Glutamatergic neuron (in vitro differentiated cells): ENCODE measurements at places on chromosomes 7 and 10. TPM values are rescaled to one million over a fixed set of nuclear protein-coding genes. Genes with fewer than 3 reads are reported as not detected.

- H3K36me3 ChIP-seq, result no peaks in the 10 kb centered on the region
- H3K4me1 ChIP-seq, result peaks cover 4% of the 10 kb centered on the region
- no peak for DNase-seq
- no peak overlapping the region for H3K4me3 ChIP-seq
- H3K27ac ChIP-seq, result no peak overlapping the region
Measured at GRCh38 chr10:112330162-112330561, 43.8 kb upstream of the ACSL5 start.

The ITIH5 gene
- 0.29 TPM for total RNA-seq

The PYROXD2 gene
- 5.5 TPM for total RNA-seq

The ASB4 gene
- total RNA-seq, result not detected

GRCh38 chr10:95861386-95861785, 46.4 kb upstream of the CC2D2B start:
- no peak for DNase-seq
- no peak overlapping the region for H3K27ac ChIP-seq
- H3K36me3 ChIP-seq, result no peaks in the 10 kb centered on the region
- no peak overlapping the region for H3K4me3 ChIP-seq
- no peaks in the 10 kb centered on the region for H3K27me3 ChIP-seq
- peaks cover 8% of the 10 kb centered on the region for H3K4me1 ChIP-seq

The RASSF4 gene
- 137 TPM for total RNA-seq

- peak overlapping the region; percentile 85 for H3K27ac ChIP-seq
- peak; percentile 84 for DNase-seq
- peak overlapping the region; percentile 98 for H3K4me3 ChIP-seq
- H3K27me3 ChIP-seq, result peaks cover 6% of the 10 kb centered on the region
Measured at GRCh38 chr10:92591550-92592022, 1.3 kb upstream of the KIF11 start.

DNA sequence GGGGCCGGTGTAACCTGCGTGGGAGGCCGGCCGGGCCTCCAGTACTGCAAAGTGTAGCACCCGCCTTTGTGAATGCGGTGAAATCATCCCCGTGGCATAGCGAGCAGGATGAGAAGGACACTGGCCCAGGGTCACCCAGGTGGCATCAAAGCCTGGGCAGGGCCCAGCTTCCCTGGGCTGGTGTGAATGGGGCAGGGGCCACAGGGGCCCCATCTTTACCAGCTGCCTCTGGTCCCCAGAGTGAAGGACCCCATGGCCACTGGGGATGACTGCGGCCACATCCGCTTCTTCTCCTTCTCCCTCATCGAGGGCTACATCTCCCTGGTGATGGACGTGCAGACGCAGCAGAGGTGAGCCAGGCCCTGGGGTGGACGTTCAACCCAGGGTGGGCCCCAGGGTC, 53.8 kb downstream of the RCC1L start:
- no peak overlapping the region for H3K27ac ChIP-seq
- no peaks in the 10 kb centered on the region for H3K36me3 ChIP-seq
- DNase-seq, result no peak
- peaks cover 1% of the 10 kb centered on the region for H3K27me3 ChIP-seq

DNA sequence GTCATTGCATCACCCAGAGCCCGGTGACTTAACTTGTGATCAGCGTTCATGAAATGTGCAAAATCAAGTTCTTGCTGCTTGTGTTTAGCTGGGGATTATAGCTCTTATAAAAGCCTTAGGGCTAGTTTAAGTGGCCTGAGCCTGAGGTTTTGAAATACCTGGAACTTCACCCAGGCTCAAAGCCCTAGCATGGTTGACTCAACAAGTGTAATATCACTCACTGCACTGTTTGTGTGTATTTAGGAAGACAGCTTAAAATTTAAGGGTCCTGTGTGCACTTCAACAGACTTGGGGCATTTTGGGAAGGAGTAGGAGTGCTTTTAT, 489.5 kb downstream of the GATA3 start:
- H3K4me1 ChIP-seq, result no peaks in the 10 kb centered on the region
- no peak for DNase-seq
- H3K4me3 ChIP-seq, result no peak overlapping the region
- no peaks in the 10 kb centered on the region for H3K27me3 ChIP-seq
- H3K36me3 ChIP-seq, result no peaks in the 10 kb centered on the region

DNA sequence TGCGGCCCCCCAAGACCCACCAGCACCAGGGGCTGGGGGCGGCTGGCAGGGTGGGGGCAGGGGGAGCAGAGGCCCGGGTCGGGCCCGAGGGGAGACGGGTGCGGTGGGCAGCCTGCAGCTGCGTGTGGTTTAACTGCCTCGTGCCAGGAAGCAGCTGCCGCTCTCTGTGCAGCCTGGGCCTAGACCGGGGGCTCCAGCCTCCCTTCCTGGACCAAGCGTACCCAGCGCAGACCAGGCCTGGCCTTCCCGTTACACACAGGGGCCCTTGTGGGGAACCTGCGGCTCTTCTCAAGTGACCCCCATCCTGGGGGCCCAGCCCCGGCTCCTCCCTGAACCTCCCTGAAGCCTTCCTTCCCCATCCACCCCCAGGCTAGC, 6.6 kb upstream of the INTS1 start:
- peaks cover 7% of the 10 kb centered on the region for H3K4me1 ChIP-seq
- no peak overlapping the region for H3K4me3 ChIP-seq
- peaks cover 6% of the 10 kb centered on the region for H3K27me3 ChIP-seq

The PNLIPRP3 gene
- total RNA-seq, result not detected

GRCh38 chr7:103120362-103120761, 28.5 kb downstream of the NAPEPLD start:
- H3K27ac ChIP-seq, result no peak overlapping the region
- no peaks in the 10 kb centered on the region for H3K36me3 ChIP-seq
- no peak overlapping the region for H3K4me3 ChIP-seq

DNA sequence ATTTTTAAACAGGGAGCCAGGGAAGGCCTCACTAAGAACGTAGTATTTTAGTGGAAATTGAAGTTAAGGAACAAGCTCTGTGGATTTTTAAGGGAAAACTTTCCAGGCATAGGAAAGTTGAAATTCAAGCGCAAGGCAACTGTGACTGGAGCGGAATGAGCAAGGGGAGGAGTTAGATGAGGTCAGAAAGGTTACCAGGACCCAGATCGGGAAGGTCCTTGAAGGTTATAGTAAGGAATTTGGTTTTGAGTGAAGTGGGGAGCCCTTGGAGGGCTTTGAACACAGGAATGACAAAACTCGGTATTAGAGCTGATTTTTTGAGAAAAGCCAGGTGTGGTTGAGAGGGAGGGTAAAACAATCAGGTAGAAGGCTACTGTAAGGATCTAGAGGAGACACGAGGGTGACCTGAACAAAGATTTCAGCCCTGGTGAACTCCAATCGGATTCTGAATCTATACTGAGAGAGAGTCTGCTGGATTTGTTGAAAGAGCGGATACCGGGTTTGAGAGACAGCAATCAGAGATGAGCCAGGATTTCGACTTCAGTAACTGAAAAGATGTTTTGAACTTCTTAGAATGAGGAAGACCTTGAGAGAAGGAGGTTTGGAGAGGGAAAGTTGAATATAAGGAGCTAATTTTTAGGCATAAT, 1013.9 kb downstream of the NRG3 start:
- H3K4me1 ChIP-seq, result peaks cover 5% of the 10 kb centered on the region
- no peaks in the 10 kb centered on the region for H3K36me3 ChIP-seq
- no peak overlapping the region for H3K27ac ChIP-seq
- no peak for DNase-seq
- H3K4me3 ChIP-seq, result peak overlapping the region; percentile 67

The SCIN gene
- not detected for total RNA-seq

- no peaks in the 10 kb centered on the region for H3K36me3 ChIP-seq
- H3K4me3 ChIP-seq, result no peak overlapping the region
Measured at GRCh38 chr7:107850216-107850615, 40.8 kb upstream of the DLD start.

The TECPR1 gene
- 174 TPM for total RNA-seq

The FEZF1 gene
- 12.7 TPM for total RNA-seq

- no peak overlapping the region for H3K4me3 ChIP-seq
- H3K27ac ChIP-seq, result no peak overlapping the region
- H3K36me3 ChIP-seq, result no peaks in the 10 kb centered on the region
Measured at GRCh38 chr7:20246236-20246635, 29.1 kb upstream of the MACC1 start.

- peak; percentile 84 for DNase-seq
- peaks cover 2% of the 10 kb centered on the region for H3K27me3 ChIP-seq
- H3K27ac ChIP-seq, result no peak overlapping the region
- no peaks in the 10 kb centered on the region for H3K36me3 ChIP-seq
- no peak overlapping the region for H3K4me3 ChIP-seq
- H3K4me1 ChIP-seq, result no peaks in the 10 kb centered on the region
Measured at GRCh38 chr7:31134246-31135188, 82.4 kb downstream of the ADCYAP1R1 start.

The C10orf67 gene
- not detected for total RNA-seq

The HHEX gene
- not detected for total RNA-seq

DNA sequence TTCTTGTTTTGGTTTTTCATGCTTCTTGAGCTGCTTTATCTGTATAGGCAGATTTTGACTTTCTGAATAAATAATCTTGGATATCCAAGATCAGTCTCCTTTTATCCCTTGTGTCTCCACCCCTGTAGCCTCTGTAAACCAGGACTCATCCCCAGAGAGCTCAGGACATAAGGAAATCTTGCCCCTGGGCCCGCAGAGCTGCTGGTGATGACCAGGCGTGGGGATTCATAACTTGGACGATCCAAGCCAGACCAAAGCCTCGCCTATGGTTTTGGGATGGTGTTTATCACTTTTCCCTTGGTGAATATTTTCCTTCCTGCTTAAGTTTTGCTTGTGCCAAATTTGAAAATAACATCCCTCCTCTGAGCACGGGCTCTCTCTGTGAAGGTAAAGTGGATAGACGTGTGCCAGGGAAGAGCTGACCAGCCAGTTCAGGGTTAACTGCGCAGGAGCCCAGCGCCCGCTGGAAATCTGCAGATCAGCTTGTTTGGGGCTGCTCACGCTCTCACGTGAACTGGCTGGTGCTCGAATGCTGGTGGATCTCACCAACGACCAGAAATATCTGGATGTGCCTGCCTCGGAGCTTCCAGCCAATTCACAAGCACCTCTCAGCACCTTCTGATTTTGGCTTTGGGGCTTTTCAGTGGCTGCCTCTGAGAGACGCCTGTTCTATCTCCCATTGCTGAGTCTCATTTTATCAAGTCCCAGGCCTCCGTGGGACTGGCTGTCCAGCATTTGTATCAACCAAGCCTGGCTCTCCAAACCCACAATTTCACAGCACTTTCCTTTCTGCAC, 132.1 kb upstream of the BTBD16 start:
- no peak for DNase-seq
- H3K27me3 ChIP-seq, result peaks cover 29% of the 10 kb centered on the region
- H3K4me1 ChIP-seq, result peaks cover 63% of the 10 kb centered on the region

DNA sequence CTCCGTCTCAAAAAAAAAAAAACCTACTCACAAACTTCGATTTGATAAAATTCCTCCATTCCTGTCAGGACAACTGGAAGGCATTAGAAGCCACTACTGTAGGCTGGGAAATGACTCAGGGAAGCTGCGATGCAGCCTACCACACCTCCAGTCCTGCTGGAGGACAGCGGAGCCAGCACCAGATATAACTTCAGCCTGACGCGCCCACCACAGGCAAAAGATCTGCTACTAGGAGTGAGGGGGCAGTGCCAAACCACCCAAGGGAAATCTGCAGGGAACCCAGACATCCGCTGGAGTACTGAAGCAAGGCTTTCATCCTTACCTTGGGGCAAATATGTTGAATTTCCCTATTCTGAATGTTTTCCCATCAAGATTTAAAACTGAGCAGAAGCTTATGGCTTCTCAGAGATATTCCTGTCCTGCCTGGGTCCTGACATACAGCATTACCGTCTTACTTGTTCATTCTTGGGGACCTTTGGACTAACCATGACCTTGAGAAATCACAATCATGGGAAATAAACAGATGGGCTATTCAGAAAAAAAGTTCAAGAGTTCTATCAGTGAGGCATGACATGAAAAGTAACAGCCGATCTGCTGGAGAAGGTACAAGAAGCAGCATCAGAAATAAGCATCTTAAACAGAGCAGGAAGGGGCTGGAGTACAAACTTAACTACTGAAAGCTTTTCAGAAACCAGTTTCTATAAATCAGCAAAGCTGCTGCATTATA, 20.4 kb downstream of the BCCIP start:
- no peak overlapping the region for H3K4me3 ChIP-seq
- H3K27ac ChIP-seq, result no peak overlapping the region
- H3K36me3 ChIP-seq, result no peaks in the 10 kb centered on the region
- no peaks in the 10 kb centered on the region for H3K27me3 ChIP-seq

The SFRP5 gene
- total RNA-seq, result not detected
